ENCODE measurements at places on chromosomes 6 and 20.

GRCh38 chr20:9514461-9515213 lies at the start of gene LAMP5:
Gene LAMP5, plus strand, starts transcription at chr20:9514590. Its CDS starts 263 bp downstream, at chr20:9514853.
- DNase-seq: no peak

DNA sequence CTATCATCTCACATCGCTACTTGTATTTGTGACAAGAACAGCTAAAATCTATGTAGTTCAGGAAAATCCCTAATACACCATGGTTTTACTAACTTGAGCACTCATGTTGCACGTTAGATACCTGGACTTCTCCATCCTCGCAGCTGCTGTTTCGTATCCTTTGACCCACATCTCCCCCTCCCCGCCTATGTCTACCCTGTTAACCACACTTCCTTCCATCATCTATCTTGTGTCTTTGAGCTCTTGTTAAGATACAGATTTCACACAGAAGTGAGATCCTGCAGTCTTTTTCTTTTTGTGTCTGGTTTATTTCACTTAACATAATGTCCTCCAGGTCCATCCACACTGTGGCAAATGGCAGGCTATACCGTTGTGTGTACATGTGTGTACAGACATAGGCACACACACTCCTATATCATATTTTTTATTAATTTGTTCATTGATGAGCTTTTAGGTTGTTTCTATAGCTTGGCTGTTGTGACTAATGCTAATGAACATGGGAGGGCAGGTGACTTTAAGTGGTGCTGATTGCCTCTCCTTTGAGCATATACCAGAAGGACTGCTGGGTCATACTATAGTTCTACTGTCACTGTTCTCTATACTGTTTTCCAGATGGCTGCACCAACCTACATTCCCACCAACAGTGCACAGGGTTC lies 117.8 kb downstream of the WDR27 start:
- no peak for DNase-seq

DNA sequence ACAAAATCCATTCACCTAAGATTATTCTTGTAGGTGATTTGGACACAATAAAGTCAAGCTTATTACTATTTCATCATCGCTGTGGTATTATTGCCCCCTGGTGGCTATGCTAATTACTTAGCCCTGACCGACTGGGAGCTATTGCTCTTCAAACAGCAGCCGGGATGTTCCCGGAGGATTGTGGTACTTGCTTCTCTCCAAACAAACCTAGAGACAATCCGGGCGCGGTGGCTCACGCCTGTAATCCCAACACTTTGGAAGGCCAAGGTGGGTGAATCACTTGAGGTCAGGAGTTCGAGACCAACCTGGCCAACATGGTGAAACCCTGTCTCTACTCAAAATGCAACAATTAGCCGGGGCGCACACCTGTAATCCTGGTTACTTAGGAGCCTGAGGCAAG lies 15.4 kb upstream of the STMND1 start:
- peak; percentile 25 for DNase-seq

GRCh38 chr6:788058-788457 lies 95.1 kb upstream of the EXOC2 start:
- DNase-seq: no peak

- no peak for DNase-seq
These were observed 3.0 kb upstream of the IL17A start for GRCh38 chr6:52183131-52183713.
